ENCODE measurements at places on chromosomes 12 and 14. TPM values are rescaled to one million over a fixed set of nuclear protein-coding genes. Genes with fewer than 3 reads are reported as not detected.

PRIM1 gene
- total RNA-seq: 15.1 TPM

RD3L gene
- total RNA-seq: not detected

RASAL1 gene
- not detected for total RNA-seq

ESPL1 gene
- 6.2 TPM for total RNA-seq

NINJ2 gene
- 5.5 TPM for total RNA-seq

HOXC4 gene
- total RNA-seq: 2.2 TPM

TAS2R9 gene
- total RNA-seq: not detected

GDF3 gene
- total RNA-seq: not detected

SRGAP1 gene
- total RNA-seq: 45.5 TPM

DEGS2 gene
- not detected for total RNA-seq

FANCM gene
- total RNA-seq: 10.8 TPM

HAL gene
- not detected for total RNA-seq

TBX5 gene
- 2.6 TPM for total RNA-seq
